Fibroblast of skin of left biceps (primary cell): ENCODE measurements at places on chromosomes 2 and 18.
A peak's percentile ranks its signal among the peaks of the same experiment; 100 is the strongest.

GRCh38 chr2:121603185-121603584 lies 46.1 kb downstream of the CLASP1 start:
- no peak for DNase-seq

GRCh38 chr2:133489641-133490410 lies 78.4 kb downstream of the NCKAP5 start:
- DNase-seq, result no peak

DNA sequence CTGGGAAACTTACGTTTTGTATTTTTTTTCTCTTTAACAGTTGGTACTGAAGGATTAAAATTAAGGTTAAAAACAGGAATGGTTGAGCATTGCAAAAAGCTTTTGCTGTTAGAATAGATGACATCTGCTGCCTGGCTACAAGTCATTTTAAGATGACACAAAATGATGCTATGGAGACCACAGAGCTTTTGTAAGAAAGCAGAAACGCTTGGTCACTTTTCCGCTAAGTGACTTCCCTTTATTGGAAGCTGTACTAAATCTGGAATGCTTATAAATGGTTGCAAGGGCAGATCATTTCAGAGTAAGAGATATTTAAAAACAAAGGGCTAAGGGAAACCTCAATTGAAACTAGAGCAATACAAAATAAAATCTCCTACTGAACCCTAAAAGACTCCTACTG lies 544.0 kb downstream of the STK39 start:
- DNase-seq, result no peak

- DNase-seq, result no peak
Observed at GRCh38 chr2:112915300-112916144, 4.6 kb downstream of the IL37 start.

GRCh38 chr2:6995391-6996097 lies 78.3 kb downstream of the RNF144A start:
- no peak for DNase-seq

- DNase-seq, result no peak
Observed at GRCh38 chr2:239378021-239378917, 22.6 kb downstream of the HDAC4 start.

GRCh38 chr2:138516030-138516704 lies 14.6 kb downstream of the SPOPL start:
- peak; percentile 13 for DNase-seq

DNA sequence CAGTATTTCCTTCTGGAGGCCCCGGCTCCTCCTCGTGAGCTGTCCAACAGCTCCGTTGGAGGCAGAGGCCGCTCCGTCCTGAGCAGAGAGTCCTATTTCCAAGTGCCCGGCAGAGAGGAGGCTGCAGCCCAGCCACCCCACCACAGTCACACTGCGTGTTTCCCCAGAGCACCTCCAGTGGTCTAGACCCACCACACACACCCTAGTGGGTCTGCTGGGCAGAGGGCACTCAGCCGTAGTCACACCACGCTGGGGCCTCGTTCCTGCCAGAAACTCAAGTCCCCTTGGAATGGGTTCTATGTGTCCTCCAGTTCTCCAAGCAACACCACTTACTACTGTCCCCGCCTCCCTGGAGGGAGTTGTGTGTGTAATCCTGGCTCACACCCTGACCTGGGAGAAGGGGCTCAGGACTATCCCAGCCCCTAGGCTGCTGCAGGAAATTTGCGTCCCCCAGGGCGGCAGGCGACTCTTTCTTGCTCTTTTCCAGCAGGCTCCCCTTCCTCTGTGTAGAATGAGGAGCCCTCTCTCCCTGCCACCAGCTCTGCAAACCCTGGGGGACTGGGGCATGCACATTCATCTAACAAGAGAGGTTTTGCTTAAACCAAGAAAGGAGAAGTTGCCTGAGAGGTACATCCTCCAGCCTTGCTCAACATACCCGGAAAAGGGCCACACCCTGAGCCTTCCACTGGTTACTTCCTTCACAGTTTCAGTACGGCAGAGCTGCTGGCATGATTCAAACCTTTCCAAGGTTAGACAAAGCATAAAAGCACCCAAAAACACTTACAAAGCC lies 114.1 kb downstream of the NDUFA10 start:
- no peak for DNase-seq

- DNase-seq, result no peak
Observed at GRCh38 chr18:42047721-42048120, 92.7 kb downstream of the PIK3C3 start.

GRCh38 chr2:209426432-209426831 lies 2.6 kb downstream of the MAP2 start:
- DNase-seq, result no peak

DNA sequence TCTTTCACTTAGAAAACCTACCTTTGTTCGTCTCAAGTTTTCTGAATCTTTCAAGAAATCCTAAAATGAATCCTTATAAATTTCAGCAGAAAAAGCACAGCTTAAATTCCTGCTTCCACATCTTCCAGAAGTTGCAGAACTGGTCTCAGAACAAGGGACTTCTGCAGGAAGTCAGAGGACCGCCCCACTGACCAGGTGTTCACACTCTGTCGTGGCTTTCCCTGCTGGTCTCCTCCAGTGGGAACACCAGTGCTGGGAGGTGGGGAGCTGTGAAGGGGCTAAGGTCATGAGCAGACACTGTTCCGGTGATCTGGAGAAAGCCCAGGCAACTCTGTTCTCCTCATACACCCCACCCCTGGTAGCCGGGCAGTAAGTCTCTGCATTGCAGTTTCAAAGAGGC lies 3.5 kb downstream of the FAM110C start:
- DNase-seq, result no peak

DNA sequence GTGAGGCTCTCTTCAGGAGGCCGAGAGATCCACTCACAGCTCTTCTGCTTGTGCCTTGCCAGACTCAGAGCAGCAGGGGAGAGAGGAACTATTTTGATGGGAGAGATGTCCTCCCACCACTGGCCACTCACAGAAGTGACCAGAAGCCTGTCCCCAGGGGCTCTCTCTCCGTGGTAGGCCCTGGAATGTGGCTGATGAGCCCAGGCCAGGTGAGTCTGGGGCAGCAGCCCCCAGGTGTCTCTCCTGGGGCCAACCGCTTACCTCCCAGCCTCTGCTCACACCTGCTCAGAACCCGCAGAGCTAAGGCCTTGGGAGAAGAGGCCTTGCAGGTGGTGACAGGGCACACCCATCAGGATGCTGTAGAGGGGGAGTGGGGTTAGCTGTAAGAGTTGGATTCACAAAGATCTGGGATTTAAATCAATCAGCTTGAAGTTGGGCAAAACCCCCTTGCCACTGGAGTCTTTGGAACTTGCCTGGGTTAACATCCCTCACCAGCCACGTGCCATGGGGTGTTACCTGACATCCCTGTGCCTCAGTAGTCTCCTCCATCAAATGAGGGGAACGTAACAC lies 29.1 kb upstream of the ASB18 start:
- no peak for DNase-seq

- no peak for DNase-seq
Observed at GRCh38 chr2:202574541-202574940, 60.2 kb upstream of the FAM117B start.

DNA sequence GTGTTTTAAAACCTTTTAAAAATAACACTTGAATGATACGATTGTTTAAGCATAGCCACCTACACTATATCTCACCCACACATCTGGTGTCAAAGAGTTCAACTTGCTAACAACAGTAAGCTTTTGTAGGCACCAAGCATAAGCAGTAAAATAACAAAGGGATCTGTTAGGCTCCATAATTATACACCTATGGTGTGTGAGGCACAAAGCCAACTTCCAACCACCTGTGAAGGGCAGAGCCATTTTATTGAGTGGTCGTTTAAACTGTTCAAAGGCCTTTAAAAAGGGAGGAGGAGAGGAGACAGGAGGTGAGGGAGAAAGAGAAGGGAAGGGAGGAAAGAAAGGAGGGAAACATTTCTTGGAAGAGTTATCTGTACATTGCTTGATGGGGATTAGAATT lies 27.9 kb downstream of the NEMP2 start:
- DNase-seq, result no peak

DNA sequence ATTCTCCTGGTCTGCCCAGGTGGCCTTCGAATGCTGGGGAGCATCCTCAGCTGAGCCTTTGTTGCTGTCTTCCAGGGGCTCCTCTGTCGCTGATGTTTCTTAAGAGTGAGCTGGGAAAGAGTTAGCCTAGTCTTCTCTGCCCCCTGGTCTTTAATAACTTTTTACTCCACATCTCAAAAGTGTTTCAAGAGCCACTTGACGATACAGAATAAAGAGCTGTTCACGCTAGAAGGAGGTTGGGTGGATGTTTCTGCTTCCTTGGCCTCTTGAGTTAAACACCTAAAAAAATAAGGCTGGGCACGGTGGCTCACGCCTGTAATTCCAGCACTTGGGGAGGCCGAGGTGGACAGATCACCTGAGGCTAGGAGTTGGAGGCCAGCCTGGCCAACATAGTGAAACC lies 2.8 kb upstream of the BUB1 start:
- no peak for DNase-seq

- DNase-seq, result no peak
Observed at GRCh38 chr2:238509903-238510302, 83.2 kb downstream of the ASB1 start.
